NCI-H1048 (cell line): ENCODE measurements at places on chromosomes 4 and X.

- no peak for DNase-seq
These were observed 54.4 kb downstream of the PGRMC1 start for GRCh38 chrX:119290476-119290875.

DNA sequence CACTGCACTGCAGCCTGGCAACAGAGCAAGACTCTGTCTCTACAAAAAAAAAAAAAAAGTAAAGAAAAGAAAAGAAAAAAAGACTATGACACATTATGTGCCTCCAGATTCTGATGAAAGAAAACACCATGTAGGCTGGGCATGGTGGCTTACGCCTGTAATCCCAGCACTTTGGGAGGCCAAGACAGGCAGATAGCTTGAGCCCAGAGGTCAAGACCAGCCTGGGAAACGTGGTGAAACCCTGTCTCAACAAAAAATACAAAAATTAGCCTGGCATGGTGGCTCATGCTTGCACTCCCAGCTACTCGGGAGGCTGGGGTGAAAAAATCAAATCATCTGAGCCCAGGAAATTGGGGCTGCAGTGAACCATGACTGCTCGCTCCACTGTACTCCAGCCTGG, 19.4 kb downstream of the THOC2 start:
- DNase-seq = no peak

- DNase-seq = no peak
These were observed 79.4 kb downstream of the SYNPO2 start for GRCh38 chr4:118968005-118968404.

GRCh38 chrX:13110433-13111324, 66.3 kb upstream of the FAM9C start:
- no peak for DNase-seq

- no peak for DNase-seq
These were observed 67.3 kb downstream of the AFAP1 start for GRCh38 chr4:7872264-7872771.

GRCh38 chr4:82421796-82422560, 8.3 kb downstream of the HNRNPDL start:
- DNase-seq = no peak

GRCh38 chr4:33111117-33111516, 2390.9 kb downstream of the PCDH7 start:
- DNase-seq = no peak

- DNase-seq = no peak
These were observed 45.5 kb upstream of the CYP2U1 start for GRCh38 chr4:107885865-107886264.

DNA sequence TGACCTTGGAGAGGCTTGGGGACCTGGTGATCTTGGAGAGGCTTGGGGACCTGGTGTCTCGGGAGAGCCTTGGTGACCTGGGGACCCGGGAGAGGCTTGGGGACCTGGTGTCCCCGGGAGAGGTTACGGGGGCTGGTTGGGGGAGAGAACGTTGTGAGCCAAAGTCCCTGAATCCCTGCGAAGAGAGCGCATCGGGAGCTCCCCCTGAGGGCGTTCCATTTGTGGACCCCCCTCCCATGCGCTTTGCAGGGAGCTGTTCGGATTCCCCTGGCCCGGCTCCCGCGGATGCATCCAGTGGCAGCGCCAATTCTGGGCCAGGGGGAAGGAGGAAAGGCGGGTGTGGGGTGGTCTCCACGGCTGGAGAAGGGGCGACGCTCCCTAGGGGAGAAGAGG, 13.3 kb downstream of the SHOX start:
- no peak for DNase-seq

GRCh38 chr4:125808570-125808969, 493.8 kb downstream of the FAT4 start:
- no peak for DNase-seq

GRCh38 chr4:132065940-132066495, 1083.1 kb upstream of the PCDH10 start:
- DNase-seq = no peak

DNA sequence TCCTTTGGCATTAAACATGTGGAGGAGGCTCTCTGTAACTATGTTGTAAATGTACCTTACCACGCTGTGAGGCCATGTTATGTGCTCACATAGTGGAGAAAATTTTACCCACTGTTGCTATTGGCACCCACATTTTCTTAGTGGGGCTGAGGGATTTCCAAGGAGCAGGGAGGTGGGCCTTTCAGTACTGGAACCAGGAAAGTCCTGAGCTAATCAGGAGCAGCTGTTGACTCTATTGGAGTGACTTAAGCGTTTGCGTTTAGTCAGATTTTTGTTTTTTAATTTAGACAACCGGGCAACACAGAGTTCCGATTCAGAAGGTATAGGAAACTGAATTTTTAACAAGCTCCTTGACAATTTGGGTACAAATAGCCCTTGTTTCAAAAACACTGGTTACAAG, 30.7 kb upstream of the WDR17 start:
- no peak for DNase-seq

- DNase-seq = no peak
These were observed 207.5 kb downstream of the PDGFC start for GRCh38 chr4:156764145-156764544.

DNA sequence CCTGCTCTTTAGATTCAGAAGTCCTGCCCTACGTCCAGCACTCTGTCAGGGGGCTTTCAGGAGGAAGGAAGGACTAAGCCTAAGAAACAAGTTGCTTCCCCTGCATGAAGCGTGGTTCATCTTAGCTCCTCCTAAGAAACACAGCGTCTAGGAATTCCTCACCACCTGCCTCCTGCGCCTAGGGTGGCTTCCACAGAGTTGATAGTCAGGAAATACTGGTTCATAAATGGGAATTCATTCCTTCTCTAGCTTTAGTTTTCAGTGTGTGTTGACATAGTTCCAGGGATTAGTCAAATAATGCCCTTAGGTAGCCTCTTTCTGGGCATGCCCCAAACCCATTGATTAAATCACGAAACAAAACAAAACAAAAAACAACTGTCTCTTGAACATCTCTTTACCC, 1.7 kb upstream of the MXRA5 start:
- no peak for DNase-seq

- no peak for DNase-seq
These were observed 915 bp downstream of the MSANTD1 start for GRCh38 chr4:3249711-3250437.

GRCh38 chr4:2254665-2255500, 7.0 kb downstream of the MXD4 start:
- no peak for DNase-seq

GRCh38 chrX:56728752-56729151, 291 bp upstream of the NBDY start:
- no peak for DNase-seq

DNA sequence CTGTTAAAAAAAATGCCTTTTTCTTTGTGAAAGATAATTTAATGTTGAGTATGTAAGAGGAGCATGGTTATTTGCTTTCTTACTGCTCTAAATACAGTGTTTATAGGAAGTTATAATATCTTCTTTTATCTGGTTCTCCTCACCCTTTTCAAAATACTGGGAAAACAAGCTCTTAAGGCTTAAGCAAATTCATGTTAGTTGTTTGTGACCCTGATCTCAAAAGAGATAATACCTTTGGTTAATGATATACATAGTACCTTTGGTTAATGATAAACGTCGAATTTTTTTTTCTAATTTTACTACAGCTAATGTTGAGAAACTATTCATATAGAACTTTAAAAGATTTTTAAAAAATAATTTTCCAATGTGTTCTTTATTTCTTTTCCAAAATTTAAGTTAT, 180.1 kb downstream of the RAPGEF2 start:
- DNase-seq = no peak

- DNase-seq = peak; percentile 47
These were observed 756.9 kb downstream of the FAT4 start for GRCh38 chr4:126071346-126072333.

GRCh38 chrX:152912106-152912505, 14.2 kb downstream of the ZNF185 start:
- DNase-seq = no peak

DNA sequence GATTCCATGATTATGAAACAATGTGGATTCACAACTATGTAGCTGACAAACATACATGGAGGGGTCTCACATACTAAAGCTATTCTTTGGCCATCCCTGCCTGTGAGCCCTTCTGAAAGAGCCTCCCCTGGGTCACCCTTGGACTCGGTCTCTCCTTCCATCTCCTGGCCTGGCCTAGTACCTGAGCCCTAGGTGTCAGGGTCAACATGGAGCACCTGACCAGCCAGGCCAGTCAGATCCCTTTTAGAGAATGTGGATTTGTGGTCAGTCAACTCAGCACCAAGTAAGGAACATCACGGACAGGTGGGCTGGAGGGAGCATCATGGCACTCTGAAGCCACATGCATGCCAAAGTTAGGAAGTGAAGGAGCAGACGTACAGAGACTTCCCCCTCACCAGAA, 16.3 kb downstream of the ATP8A1 start:
- no peak for DNase-seq

GRCh38 chrX:139298437-139298836, 232.1 kb upstream of the F9 start:
- DNase-seq = no peak

DNA sequence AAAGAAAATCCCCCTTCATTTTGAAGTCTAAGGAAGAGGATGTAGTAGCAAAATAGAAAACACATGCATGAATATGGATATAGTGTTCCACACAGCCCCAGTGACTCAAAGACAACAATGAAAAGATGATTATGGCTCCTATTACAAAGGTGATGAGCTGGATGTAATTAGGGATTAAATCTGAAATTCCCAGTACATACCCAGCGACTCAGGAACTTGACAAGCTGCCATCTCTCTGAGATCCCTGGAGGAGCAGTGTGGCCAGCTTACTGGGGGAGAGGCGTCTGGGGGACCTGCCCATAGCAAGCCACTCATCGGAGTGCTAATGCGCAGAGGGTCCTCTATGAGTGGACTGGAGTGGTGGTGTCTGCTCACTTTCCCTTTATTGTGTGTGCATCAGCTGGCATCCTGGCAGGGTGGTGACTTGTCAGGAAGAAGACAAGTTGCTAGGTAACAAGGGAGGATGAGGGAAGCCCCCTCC, 42.7 kb upstream of the MGST2 start:
- DNase-seq = no peak

- no peak for DNase-seq
These were observed 121.0 kb upstream of the STOX2 start for GRCh38 chr4:183783991-183784553.

DNA sequence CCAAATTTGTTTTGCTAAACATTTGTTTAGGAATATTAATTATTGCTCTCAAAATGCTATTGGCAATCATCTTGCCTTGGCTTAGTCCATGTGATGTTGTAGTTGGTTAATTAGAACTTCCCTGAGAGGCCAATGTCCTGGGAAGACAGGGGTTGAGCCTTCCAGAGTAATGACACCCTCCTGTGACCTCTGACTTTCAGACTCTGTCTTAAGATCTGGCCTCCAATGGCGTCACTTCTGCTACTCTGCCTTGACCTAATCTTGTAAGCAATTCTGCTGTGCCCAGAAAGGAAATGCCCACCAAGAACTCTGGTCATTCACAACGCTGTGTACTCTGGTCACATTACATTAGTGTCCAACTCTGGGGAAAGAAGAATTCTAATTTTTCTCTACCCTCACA, 111.9 kb downstream of the SH3RF1 start:
- DNase-seq = no peak

GRCh38 chr4:88007304-88008121, at the start of gene PKD2:
Gene PKD2, plus strand, starts transcription at chr4:88007635. Its CDS starts 99 bp downstream, at chr4:88007734.
- DNase-seq = no peak

DNA sequence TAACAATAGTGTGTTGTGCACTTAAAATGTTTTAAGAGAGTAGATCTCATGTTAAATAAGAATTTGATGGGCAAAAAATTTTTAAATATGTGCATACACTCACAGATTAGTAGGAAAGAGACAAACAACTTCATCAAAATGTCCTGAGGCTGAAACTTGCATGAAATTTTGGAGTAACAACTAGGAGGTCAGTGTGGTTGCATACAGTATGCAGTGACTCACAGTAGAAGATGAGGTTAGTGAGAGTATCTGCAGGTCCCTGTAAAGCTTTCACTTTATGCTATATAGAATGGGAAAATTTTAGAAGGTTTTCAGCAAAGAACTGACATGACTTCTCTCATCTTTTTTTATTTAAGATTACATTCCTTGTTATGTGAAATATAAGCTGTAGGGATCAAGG, 453.1 kb upstream of the KLHL4 start:
- DNase-seq = no peak

GRCh38 chr4:188613976-188614375, 474.7 kb downstream of the TRIML1 start:
- DNase-seq = no peak

GRCh38 chr4:34108391-34108790, 2135.9 kb downstream of the ARAP2 start:
- no peak for DNase-seq

- DNase-seq = no peak
These were observed 89.7 kb downstream of the TMEM144 start for GRCh38 chr4:158300012-158300411.

DNA sequence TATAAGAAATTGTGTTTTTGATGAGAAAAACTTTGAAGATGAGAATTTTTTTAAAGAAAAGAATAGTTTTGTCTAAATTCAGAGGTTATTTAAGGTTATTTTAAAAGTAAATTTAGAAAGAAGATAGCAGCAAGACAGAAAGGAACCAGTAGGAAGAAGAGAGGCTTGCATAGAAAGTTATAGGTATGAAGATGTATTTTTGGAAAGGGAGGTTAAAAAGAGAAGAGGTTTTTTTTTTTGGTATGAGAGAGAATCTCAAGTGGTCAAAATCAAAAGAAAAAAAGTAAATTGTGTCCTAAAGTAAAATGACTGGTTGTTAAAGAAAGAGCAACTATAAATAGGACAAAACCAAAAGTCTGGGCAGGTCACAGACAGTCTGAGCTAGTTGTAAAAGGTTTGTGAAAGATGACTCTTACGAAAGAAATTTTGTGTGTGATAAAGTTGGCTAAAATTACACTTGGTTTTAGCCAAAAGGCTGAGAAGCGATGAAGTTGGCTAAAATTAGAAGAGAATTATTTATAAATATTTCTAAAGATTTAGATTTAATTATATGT, 16.4 kb upstream of the EIF4E start:
- no peak for DNase-seq

DNA sequence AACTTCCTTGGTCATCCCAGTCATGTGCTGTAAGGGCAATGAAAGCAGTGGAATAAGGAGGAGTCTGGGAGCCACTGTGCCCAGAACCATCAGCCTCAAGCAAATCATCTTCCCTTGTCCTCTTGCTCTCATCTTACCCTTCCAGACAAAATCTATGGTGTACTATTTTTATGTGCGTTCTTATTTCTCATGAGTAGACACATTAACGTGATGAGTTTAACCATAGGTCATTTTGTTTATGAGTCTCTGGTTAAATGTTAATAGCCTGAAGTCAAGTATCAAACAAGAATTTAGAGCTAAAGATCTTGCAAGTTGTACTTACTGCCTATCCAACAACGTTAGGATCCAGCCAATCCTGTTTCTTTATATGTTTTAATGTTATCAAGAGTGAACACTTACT, 495.3 kb downstream of the SPRY1 start:
- DNase-seq = no peak

- DNase-seq = no peak
These were observed 102.6 kb upstream of the PRKX start for GRCh38 chrX:3815896-3816664.

DNA sequence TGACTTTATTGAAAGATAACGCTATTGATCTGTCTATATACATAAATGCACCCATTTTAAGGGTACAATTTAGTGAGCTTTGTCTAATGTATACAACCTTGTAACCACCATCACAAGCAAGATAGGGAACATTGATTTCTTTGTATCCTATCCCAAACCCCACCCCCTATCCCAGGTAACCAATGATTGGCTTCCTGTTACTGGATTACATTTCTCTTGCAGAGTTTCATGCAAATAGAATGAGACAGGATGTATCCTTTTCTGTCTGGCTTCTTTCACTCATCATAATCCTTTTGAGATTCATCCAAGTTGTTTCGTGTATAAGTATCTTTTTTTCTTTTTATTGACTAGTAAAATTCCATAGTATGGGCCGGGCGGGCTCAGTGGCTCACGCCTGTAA, 1.6 kb upstream of the GRIPAP1 start:
- DNase-seq = peak; percentile 32

- no peak for DNase-seq
These were observed 33.7 kb downstream of the ADAD1 start for GRCh38 chr4:122412547-122412946.
